GOT3 (cell line): ENCODE measurements at places on chromosomes 5 and 9.

GRCh38 chr5:176776141-176776865 is 34.1 kb upstream of the UNC5A start:
- no peak for DNase-seq

DNA sequence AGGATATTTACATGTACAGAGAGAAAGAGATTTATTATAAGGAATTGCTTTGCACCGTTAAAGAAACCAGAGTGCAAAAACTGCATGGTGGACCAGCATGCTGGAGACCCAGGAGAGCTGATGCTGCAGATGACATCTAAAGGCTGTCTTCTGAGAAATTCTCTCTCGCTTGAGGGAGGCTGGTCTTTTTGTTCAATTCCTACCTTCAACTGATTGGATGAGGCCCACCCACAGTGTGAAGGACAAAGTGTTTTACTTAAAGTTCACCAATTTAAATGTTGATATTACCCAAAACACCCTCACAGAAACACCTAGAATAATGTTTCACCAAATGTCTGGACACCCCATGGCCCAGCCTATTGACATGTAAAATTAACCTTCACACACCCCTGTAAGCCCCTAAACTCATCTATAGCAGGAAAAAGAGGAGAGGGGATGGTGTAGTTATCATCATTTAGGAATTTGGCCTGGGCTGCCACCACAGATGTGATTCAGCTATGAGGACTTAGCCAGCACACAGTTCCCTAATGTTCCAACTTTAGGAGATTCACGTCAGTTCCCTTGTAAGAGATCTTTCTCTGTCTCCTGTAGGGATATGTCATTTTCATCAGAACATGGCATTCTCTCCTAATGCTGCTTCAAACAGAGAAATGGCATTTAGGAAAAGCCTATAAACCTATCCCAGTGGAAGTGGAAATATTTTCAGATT is 358.2 kb upstream of the TLE4 start:
- no peak for DNase-seq

DNA sequence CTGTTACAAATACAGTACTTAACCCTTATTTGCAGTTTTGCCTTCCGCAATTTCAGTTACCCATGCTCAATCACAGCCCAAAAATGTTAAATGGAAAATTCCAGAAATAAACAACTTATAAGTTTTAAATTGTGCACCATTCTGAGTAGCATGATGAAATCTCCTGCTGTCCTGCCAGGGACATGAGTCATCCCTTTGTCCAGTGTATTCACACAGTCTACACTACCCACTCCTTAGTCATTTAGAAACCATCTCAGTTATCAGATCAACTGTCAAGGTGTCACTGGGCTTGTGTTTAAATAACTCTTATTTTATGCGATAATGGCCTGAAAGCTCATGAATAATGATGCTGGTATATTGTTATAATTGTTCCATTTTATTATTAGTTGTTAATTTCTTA is 95.8 kb downstream of the PLCXD3 start:
- no peak for DNase-seq

GRCh38 chr5:93188876-93189485 is 392.0 kb downstream of the NR2F1-AS1 start:
- no peak for DNase-seq

DNA sequence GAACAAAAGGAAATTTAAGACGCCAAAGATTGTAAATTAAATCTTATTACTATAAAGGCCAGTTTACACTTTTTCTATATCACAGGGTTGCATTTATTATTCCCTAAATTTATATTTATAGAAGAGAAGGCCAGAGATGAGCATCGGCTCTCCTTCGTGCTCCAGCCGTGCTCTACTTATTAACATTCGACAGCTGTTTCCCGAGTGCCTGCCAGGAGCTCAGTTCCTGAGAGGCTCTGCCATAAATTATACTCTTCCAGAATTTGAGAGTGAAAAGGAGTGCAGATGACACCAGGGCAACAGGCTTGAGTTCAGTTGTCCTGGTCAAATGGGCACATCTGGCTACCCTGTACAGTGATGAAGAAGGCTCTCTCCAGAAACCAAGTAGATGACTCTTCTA is 70.1 kb downstream of the PCSK5 start:
- no peak for DNase-seq

DNA sequence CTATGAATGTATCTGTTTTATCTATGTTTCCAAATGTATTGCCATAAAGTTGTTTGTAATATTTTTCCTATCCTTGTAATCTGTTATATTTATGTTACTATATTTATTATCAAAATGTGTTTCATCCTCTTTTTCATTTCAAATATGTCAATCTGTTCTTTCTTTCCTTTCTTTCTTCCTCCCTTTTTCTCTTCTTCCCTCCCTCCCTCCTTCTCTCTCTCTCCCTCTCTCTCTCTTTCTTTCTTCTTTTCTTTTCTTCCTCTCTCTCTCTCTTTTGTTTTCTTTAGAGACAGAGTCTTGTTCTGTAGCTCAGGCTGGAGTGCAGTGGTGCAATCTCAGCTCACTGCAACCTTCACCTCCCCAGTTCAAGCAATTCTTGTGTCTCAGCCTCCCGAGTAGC is 91.3 kb downstream of the GTF3C4 start:
- DNase-seq, result no peak

- no peak for DNase-seq
Measured at GRCh38 chr9:129273136-129273895, 95.3 kb upstream of the IER5L start.

- no peak for DNase-seq
Measured at GRCh38 chr5:160118349-160119141, 705 bp downstream of the PWWP2A start.

- no peak for DNase-seq
Measured at GRCh38 chr9:137470785-137471184, 11.7 kb upstream of the NSMF start.

DNA sequence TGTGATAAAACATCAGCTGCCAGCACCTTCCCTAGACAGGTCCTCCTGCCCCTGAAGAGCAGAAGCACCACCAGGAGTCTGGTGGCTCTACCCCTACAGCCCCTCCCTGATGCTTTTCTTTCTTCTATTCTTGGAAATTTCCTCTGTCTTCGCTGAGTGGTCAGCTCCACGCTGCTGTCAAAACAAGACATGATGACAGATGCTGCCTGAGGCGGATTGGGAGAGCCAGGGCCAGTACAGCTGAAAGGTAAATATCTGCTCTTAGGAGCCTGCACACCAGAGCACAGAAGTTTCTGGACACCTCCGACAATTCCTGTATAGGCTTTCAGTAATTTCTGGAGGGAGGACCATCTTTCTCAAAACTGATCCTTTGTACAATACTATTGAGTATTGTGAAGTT is 4.7 kb upstream of the OR1Q1 start:
- DNase-seq, result no peak

DNA sequence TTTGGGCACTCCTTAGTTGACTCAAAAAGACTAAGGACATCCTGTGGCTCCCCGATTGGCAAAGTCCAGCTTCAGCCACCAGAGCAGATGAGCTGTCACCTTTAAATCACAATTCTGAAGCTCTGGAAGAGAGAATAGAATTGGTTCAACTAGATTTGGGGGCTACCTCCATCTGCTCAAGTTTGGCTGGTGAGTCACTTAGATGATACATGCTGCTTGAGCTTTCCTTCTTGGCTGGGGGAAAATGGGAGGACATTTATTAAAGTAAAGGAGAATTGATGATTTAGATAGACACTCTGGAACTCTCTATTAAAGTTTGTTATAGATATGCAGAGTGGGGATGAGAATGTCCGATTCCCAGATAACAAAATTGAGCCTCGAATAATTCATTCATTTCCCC is 30.0 kb upstream of the GRIA1 start:
- DNase-seq, result no peak

- peak; percentile 67 for DNase-seq
Measured at GRCh38 chr5:68333649-68334552, 118.3 kb downstream of the PIK3R1 start.

- DNase-seq, result no peak
Measured at GRCh38 chr9:94919376-94920098, 193.0 kb downstream of the AOPEP start.

DNA sequence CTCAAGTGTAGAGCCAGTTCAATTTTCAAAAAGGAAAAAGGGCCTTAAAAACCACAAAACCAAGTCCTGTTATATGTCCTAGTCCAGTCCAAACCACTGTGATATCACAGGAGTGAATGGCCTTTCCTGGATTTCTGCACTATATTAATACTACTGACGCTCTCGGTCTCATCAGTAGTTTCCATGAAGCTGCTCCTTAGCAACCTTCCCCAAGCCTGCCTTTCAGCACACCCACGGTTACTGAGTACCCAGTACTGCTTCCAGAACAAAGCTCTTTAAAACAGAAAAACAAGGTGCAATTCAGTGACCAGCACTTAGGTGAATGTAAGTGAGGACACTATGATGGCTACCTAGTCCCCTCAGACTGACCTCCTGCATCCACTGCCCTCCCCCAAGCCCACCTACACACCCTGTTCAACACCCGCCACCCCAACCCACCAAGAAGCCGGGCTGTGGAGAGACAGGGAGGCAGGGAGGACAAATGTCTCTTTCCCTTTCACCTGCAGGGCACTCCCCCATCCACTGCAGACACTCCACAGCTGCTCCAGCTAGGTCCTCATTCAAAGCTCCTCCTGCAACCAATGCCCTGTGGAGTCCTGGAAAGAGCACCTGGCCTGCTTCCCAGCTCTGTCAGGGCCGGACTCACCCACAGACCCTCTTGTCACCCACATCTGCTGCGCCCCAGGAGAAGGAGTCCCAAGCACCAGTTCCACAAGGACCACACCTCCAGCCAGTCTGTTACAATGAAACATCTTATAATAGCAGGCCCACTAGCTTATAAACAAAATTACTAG is 25.9 kb downstream of the PSMB7 start:
- no peak for DNase-seq

DNA sequence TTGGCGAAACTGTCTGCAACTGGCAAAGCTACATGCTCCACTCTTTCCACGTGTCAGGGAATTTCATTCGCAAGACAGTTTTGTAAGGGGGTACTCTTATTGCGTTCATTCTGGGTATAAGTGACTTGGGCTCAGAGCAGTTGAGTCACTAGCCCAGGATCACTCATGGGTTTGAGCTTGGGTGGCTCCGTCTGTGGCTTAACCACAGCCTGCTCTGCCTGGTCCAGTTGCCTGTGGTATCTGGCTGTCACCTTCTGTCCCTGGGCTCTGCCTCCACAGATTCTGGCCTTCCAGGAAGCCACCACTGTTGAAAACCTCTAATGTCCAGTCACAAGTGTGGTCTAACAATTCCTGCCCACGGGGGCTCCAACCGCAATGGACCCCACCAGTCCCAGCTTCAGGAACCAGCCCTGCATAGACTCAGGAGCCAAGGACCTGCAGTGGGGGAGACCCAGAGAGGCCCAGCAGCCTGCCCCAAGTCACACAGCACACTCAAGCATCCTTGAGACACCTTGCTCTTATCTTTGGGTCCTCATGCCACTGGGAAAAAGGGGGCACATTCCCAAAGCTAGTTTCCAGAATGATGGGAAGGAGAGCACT is 10.4 kb downstream of the KIF12 start:
- no peak for DNase-seq

DNA sequence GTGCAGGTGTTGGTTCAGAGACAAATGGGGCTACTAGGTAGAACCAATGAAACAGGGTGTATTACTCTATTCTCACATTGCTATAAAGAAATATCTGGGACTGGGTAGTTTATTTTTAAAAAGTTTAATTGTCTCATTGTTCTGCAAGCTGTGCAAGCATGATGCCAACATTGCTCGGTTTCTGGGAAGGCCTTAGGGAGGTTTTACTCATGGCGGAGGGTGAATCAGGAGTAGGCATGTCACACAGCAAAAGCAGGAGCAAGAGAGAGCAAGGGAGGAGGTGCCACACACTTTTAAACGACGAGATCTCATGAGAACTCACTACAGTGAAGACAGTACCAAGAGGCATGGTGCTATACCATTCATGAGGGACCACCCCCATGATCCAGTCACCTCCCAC is 134.6 kb downstream of the PIK3R1 start:
- DNase-seq, result no peak

DNA sequence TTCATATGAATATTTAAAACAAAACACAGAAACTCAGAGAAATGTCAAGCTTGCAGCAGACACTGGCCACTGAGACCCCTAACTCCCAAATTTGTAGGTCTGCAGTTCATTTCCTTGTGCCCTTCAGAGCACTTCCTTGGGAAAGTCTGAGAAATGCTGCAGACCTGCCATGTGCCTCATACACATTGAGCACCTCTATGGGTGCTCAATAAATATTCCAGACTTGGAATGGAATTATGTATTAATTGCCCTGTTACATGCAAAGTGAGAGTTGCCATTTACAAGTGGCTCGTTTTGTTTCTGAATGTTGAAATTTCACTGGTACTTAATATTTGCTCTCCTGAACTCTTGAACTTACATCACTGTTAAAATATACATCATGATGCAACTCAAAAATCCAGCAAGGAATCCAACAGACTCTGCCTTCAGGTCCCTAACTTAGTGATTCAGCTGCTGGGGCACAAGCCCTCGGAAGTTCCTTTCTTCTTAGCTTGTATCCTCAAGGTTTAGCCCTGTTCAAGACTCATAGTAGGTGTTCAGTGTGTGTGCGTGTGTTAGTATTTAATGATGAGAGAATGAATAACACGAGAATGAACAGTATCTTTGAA is 90.6 kb downstream of the PTCD2 start:
- no peak for DNase-seq

DNA sequence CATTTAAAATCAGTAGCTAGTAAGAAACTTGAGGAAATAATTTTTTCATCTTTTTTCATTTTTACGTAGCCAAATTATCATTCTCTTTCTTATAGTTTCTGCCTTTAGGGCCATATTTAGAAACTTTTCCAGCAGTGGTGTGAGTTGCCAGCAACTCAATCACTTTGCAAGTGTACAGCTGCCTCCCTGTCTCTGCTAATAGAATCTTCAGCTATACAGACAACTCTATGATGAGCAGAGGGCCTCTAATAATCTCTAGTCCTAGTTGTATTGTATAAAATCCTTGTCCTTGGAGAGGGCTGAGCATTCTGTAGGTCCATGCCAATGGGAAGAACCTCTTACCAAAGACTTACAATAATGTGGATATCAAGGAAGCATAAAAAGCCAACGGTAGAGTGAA is 11.5 kb upstream of the SHOC1 start:
- DNase-seq, result no peak

DNA sequence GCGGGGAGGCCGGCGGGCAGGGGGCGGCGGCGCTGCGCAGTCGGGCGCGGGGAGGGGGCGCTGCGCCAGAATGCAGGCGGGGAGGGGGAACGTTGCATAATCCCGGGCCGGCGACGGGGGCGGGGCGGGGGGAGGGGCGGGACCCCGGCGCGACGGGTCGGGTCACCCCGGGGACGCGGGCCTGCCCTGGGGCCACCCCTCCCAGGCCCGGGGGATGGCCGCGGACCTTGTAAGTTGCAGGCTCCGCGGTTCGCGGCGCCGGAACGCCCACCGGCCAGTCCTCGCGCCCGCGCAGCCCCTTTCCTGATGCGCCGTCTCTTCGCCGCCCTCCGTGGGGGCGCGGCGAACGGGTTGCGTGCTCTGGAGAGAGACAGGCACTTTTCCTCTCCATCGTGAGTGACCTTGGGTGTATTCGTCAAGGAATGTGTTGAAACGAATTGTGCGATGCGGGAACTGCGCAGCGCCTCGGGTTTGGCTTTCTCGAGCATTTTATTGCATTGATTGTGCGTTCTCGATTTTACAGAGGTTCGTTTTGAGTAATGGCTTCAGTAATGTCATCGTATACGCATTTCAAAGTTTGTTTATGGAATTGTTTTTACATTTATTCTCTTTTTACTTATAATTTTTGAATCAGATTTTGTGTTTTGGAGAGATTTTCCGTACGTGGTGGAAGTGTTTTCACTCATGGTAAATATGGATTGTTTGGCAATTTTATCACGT is 802 bp downstream of the SPIN1 start:
- no peak for DNase-seq
